ENCODE measurements at places on chromosomes 16 and 17.

- no peak for DNase-seq
These were observed 5.9 kb downstream of the CTF1 start for GRCh38 chr16:30902029-30902972.

DNA sequence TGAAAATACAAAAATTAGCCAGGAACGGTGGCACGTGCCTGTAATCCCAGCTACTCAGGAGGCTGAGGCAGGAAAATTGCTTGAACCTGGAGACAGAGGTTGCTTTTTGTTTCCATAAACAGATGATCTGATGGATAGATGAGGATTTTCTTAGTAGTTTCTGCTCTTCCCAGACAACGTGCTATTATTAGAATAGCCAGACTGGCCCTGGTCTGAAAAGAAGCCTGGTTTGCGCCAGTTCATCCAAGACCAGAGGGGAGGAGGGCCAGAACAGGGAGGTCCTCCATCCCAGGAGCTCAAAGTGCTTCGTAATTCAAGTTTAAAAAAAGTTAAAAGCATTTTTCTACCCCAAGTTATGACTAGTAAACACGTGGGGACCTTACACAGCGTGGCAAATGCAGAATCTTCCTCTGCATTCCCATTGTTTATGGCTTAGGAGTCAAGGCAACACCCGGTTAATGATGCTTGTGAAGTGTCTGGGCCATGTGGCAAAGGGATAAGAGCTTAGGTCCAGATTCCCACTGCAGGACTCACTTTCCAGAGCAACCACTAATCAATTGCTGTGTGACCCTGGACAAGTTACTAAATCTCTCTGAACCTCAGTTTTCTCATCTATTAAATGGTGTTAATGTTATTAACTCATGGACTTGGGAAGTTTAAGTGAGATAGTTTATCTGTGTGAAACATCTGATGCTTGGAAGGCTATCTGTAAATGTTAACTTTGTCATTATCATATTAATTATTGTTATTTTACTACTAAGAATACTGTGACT is 205.4 kb downstream of the CCDC182 start:
- no peak for DNase-seq

DNA sequence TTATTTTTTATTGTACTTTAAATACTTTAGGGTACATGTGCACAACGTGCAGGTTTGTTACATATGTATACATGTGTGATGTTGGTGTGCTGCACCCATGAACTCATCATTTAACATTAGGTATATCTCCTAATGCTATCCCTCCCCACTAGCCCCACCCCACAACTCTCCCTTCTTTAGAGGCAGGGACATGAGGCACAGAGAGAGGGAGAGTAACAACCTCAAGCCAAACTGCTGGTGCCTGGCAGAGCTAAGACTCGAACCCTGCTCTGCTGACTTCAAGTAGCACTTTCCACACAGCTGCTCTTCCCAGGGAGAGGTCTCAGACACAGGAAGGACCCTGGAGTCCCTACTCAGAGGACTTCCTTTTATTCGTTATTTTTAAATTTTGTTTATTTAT is 69.4 kb downstream of the WSB1 start:
- no peak for DNase-seq

- no peak for DNase-seq
These were observed 38.0 kb upstream of the SNN start for GRCh38 chr16:11630046-11630767.

- no peak for DNase-seq
These were observed 217.3 kb downstream of the USP22 start for GRCh38 chr17:20825539-20825938.

DNA sequence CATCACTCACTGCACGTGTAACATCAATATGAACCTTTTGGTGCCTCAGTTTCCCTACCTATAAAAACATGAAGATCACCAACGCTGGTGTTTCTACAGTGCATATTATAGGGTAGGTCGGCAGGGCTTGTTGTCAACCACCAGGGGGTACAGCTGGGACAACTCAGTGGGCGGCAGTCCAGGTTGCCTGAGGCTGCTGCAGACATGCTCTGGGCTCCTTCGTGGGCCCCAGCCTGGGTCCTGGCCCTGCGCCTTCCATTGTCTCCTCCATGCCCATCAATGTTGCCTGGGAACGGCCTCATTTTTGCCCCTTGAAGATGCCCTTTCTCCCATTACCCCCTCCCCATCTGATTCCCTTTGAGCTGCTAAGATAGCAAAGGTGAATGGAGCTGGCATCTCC is 89.8 kb downstream of the GSG1L start:
- no peak for DNase-seq

- no peak for DNase-seq
These were observed 7.6 kb downstream of the AIPL1 start for GRCh38 chr17:6427279-6427781.

All from NCI-H187 treated with DMSO at 0.1 percent for 48 hours (cell line).